ENCODE measurements at places on chromosomes 16 and 17.

DNA sequence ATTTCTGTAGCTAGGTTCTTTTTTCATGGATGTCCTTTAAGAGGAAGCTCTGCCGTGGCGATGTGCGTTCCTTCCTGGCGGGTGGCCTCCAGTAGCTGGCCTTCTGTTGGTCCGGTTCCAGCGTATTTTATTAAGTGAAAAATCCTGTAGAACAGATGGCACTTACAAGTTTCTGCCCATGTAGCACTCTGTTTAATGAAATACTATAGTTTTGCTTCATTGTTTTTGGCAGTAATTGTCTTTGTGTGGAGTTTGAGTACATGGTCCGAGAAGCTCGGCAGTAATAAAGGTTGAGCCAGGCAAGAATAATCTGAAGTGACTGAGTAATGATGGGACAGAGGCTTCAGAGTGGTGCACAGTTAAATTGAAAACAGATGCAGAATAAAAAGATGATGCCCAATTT, 20.4 kb downstream of the USP10 start:
- DNase-seq: no peak

GRCh38 chr17:7894226-7894625, 5.6 kb downstream of the CHD3 start:
- no peak for DNase-seq

GRCh38 chr16:14369734-14370598, 260.1 kb downstream of the PARN start:
- no peak for DNase-seq

- DNase-seq: no peak
Measured at GRCh38 chr17:79878329-79878947, 39.2 kb upstream of the CBX4 start.

GRCh38 chr17:16944334-16945135, 27.4 kb downstream of the TNFRSF13B start:
- DNase-seq: no peak

GRCh38 chr17:33200587-33200986, 92.5 kb downstream of the ASIC2 start:
- DNase-seq: no peak

GRCh38 chr17:66398617-66399016, 96.2 kb downstream of the PRKCA start:
- DNase-seq: no peak

GRCh38 chr17:17738901-17739300, 57.6 kb downstream of the RAI1 start:
- no peak for DNase-seq

DNA sequence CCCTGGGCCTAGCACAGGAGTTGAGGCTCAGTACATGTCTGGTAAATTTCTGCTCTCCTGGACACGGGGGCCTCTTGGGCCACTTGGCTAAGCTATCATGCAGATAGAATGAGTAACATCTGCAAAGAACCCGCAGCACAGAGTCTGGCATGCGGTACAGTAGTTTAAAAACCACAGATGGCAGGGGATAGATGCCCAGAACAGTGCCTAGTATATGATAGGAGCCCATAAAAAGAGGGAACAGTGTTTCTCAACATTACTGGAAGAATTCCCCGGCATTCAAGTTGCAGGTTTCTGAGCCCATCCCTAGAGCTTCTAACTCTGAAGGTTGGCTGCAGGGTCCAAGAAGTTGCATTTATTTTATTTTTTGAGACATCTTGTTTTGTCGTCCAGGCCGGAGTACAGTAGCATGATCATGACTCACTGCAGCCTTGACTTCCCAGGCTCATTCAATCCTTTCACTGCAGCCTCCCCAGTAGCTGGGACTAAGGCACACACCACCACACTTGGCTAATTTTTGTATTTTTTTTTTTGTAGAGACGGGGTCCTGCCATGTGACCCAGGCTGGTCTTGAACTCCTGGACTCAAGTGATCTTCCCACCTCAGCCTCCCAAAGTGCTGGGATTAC, 5.8 kb downstream of the CDIPT start:
- no peak for DNase-seq

DNA sequence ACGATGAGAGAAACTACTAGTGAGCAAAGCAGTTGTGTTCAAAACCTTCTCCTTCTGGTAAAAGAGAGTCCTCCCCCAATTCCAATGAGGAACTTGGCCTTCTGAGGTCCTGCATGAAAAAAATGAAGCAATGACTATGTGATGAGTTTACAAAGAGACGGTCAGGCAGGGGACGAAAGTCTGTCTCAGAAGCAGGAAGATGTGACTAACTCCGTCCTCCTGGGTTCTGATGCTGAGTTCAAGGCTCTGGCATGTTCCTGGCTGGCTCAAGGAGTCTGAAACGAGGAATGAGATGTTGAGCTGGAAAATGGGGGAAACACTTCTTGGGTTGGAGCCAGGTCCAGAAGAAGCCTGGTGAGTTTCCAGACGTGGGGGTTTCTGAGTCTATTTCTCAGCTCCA, 129.6 kb downstream of the CPPED1 start:
- DNase-seq: no peak

DNA sequence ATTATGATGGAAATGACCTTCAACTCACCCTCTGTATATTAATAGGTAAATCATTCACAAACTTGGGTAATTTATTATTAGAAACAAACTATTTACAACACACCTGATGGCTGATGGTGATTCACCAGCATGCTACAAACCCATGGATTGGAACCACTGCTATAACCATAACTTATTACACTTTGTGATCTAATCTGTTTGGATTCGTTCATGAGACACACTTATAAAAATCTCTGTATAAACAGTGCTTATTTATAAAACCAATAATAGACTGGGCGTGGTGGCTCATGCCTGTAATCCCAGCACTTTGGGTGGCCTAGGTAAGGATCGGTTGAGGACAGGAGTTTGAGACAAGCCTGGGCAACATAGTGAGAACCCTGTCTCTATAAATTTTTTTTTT, 16.0 kb downstream of the SMIM36 start:
- no peak for DNase-seq

DNA sequence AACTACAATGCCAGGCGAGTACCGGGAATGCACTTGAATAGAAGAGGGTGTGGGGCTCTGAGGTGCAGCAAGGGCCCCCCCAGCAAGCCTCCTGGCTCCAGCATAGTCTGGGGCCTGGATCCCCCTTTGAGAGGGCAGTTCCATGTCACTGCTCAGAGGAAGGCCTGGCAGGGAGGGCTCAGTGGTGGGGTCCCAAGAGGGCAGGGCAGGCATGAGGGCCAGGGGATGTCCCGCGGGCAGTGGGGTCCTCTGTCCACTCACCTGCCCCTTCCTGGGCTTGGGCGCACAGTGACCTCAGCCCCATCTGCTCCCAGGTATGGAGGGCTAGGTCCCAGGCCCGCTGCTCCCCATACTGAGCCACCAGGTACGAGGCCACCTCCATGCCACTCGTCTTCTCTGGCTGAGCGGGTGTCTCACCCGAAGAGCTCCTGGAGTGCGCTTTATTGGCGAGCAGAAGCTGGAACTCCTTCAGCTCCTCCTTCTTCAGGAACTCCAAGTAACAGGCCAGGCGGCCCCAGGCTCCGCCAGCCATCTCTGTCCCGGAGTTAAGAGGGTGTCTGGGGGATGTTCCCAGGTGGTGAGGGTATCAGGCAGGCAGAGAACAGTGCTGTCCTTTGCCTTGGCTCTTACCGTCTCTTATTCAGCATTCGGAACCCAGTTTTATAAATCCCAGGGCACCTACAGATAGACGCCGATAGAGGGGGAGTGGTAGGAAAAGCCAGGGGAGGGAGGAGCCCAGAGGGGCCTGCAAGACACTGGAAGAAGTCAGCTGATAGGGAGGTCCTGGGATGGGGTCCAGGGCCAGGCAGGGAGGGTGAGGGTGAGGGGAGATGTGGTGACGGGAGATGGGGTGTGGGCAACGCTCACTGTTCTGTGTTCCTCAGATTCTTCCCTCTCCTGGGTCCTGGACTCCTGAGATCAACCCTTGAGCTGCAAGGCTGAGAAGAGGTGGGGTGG, 605 bp downstream of the NLRP1 start:
- no peak for DNase-seq

GRCh38 chr16:85361441-85362118, 249.3 kb upstream of the CIBAR2 start:
- no peak for DNase-seq

DNA sequence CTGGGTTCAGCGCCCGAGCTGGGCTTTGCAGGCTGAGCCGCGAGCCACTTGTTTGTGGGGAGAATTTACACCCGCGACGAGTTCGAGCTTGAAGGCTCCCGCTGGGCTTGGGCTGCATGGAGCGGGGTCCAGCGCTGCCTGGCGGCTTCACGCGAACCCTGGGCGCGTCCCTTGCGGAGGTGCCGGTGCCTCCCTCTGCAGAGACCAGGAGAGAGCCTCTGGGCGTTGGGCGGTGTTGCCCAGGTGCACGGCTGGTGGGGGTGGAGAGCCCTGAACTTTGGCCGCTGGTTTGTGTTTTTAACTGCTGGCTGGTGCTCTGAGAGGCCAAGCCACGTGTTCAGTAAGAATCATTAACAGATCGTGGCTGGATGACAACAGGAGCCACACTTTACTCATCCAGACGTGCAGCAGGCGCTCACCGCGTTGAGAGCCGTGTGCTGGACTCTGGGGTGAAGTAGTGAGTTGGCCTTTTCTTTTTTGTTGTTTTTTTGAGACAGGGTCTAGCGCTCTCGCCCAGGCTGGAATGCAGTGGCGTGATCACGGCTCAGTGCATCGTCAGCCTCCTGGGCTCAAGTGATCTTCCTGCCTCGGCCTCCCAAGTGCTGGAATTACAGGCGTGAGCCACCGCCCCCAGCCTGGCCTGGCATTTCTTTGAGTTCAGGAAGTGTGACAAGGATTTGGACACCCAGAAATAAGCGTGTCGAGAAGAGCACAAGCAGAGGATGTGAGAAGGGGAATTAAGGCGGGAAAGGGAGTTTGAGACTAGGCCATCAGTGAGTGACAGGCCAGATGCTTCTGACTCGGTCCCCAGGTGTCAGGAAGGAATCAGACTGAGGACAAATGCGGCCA, 827 bp downstream of the CDK10 start:
- DNase-seq: no peak

DNA sequence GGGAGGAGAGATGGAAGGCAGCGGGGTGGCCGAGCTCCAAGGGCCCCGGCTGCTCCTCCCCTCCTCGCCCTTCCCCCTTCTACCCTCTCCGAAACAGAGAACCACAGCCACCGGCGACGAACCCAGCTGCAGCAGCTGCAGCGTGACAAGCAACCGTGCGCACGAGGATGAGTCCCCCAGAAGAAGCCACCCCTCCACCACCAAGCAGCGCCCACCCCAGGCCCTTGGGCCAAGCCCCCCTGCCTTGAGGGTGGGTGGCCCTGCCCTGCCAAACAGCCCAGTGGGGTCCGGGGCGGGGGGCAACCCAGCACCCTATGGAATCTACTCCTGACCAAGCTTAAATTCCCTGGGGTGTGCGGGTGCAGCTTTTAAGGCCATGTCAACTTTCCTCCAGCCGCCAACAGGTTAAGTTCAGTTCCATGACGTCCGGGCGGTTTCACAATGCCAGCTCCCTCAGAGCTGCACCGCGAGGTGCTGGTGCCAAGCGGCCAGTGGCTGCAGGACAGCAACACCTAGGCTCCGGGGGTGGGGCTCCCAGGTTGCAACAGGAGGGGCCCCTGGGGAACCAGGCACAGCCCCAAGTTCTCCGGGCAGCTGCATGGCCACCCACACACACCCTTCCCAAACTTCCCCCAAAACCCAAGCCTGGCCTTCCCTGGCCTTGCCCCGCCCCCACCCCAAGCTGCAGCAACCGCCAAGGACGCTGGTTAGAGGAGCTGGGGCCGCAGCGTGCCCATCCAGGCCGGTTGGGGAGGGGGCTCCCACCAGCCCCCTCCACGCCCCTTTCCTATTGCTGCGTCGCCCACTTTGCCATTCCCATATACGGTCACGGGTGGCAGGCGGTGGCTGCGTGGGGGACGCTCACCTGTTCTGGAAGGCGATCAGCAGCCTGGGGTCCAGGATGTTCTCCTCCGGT, 2.0 kb downstream of the CBX4 start:
- DNase-seq: no peak

DNA sequence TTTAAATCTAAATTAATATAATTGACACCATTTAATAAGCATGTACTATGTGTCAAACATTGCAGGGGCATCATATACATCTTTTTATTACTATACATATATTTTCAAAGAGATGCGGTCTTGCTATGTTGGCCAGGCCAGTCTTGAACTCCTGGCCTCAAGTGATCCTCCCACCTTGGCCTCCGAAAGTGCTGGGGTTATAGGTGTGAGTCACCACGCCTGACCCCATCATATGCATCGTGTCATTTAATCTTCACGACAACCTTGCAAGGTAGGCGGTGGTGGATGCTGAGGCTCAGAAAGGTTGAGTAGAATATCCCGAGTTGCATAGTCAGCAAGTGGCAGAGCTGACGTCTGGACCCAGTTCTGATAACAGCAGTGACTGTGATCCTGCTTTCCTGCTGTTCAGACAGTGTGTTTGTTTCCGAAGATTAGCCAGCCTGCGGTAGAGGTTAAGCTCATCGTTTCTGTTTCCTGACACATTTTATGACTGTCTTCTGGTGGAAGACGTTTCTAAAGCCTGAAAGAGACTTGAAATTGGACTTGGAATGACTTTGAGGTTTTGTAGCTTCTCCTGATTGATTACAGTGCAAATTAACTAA, 316.6 kb downstream of the SNX29 start:
- DNase-seq: no peak

DNA sequence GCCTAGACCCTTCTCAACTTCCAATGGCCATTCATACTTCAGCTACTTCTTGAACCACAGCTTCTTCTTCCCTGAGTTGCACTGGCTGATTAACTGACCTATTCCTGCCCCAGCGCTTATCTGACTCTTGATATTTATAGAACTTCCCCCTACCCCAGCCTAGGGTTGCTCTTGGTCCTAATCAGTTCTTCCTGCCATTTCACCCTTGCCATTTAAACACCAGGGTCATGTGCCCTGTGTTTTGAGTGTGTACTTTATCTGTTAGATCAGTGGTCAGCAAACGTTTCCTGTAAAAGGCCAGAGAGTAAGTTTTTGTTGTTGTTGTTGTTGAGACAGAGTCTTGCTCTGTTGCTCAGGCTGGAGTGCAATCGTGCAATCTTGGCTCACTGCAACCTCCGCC, 82.4 kb upstream of the COX10 start:
- no peak for DNase-seq

GRCh38 chr17:48728232-48729231, at the start of gene HOXB13:
TSS of gene HOXB13 (minus strand) at chr17:48728750. CDS start at chr17:48728593, 157 bp downstream.
- DNase-seq: no peak

DNA sequence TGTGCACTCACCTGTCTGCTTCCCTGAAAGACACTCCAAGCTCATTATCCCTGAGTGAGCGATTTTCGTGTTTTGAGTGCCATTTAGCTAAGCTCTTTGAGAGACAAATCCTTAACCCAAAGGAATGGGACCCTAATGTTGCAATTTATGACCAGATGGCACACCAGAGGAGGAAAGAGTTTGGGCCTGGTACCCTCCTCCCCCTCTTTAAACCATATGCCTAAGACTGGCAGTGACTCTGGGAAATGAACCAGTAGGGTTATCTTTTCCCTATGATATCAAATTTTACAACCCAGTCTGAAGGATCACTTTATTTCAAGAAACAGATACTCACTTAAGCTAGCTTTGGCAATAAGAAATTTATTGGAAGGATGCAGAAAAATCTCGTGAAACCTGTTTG, 550.4 kb downstream of the TOX3 start:
- DNase-seq: no peak

- DNase-seq: no peak
Measured at GRCh38 chr17:82103553-82104451, 5.8 kb upstream of the FASN start.

Data from activated CD4-positive, CD25-positive, alpha-beta regulatory T cell treated with anti-CD3 and anti-CD28 coated beads, Interleukin-2, amount 50 U/mL, for 16 hours (primary cell).